ENCODE measurements at places on chromosomes 7 and 10. TPM values are rescaled to one million over a fixed set of nuclear protein-coding genes. Genes with fewer than 3 reads are reported as not detected.

NOLC1 gene
- 42.1 TPM for total RNA-seq

C7orf33 gene
- 3.6 TPM for total RNA-seq

GBX1 gene
- not detected for total RNA-seq

CWF19L1 gene
- 30.8 TPM for total RNA-seq

ZNF746 gene
- 22.8 TPM for total RNA-seq

DNAH11 gene
- 2.7 TPM for total RNA-seq

AHCYL2 gene
- total RNA-seq, result 78.9 TPM

TNKS2 gene
- total RNA-seq, result 108 TPM

CYP26C1 gene
- total RNA-seq, result 0.38 TPM

NSUN6 gene
- 50.0 TPM for total RNA-seq

ACTL6B gene
- total RNA-seq, result 14.7 TPM

HACD1 gene
- 12.9 TPM for total RNA-seq

SCART1 gene
- total RNA-seq, result 2.9 TPM

KCNIP2 gene
- total RNA-seq, result 12.5 TPM

EBLN1 gene
- not detected for total RNA-seq
